ENCODE measurements at places on chromosomes 4 and X. TPM values are rescaled to one million over a fixed set of nuclear protein-coding genes. Genes with fewer than 3 reads are reported as not detected.

GRCh38 chrX:20309806-20310205, 43.1 kb upstream of the RPS6KA3 start:
- no peak for DNase-seq
- no peak overlapping the region for H3K27ac ChIP-seq
- no peaks in the 10 kb centered on the region for H3K4me1 ChIP-seq
- no peak overlapping the region for H3K4me3 ChIP-seq

The NAP1L3 gene
- 6.6 TPM for total RNA-seq

DNA sequence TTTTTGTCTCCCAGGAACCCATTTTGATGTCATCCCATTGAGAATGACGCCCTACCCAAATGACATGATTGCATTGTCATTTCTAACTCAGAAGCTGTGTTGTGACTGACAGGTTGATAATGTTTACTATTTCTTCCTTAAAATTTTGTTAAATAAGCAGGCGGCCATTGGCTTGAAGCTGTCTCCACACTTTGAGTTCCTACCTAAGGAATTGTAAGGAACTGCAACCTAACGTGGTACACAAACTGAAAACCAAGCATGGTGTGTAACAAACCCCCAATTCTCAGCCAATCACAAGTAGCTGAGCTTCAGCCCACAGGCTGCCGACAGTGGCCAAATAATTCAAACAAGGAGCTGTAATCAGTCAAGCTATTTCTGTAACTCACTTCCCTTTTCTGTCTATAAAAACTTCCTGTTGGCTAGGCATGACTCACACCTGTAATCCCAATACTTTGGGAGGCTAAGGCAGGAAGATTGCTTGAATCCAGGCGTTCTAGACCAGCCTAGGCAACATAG, 2.9 kb upstream of the MND1 start:
- no peak overlapping the region for H3K4me3 ChIP-seq
- no peak for DNase-seq
- H3K4me1 ChIP-seq: peaks cover 11% of the 10 kb centered on the region

GRCh38 chr4:184748251-184748652, 14.4 kb upstream of the CENPU start:
- no peaks in the 10 kb centered on the region for H3K27me3 ChIP-seq
- no peak overlapping the region for H3K27ac ChIP-seq
- no peaks in the 10 kb centered on the region for H3K36me3 ChIP-seq
- H3K4me3 ChIP-seq: no peak overlapping the region

The ADH1B gene
- not detected for total RNA-seq

The STATH gene
- total RNA-seq: not detected
